ENCODE measurements at places on chromosomes 1 and 21.
A peak's percentile ranks its signal among the peaks of the same experiment; 100 is the strongest.

- no peak for DNase-seq
Observed at GRCh38 chr1:239858057-239858456, 233.6 kb upstream of the FMN2 start.

DNA sequence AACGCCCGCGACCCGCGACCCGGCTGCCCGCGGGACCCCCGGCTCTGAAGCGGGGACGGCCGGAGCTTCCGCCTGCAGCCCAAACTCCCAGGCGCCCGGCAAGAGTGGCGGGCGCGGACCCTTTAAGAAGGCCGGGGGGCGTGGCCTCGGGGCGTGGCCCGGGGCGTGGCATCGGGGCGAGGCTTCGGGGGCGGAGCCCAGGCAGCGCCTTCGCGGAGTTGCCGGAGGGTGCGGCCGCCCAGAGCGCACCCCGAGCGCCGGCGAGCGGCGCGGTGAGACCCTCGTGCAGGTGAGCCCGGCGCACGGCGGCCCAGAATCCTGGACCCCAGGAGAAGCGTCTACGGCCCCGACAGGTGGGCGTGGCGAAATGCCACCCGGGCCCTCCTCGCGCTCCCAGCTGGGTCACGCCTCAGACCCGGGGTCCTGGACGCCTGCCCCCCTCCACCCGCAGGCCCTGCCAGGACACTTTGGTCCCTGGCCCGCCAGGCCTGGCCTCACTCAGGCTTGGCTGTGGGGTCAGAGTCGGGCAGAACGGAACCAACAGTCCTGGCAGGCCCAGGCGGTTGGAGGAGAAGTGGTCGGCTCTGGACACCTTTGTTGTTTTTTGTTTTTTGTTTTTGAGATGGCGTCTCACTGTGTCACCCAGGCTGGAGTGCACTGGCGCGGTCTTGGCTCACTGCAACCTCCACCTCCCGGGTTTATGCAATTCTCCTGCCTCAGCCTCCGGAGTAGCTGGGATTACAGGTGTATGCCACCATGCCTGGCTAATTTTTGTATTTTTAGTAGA is 14.4 kb downstream of the RNF223 start:
- peak; percentile 66 for DNase-seq

- no peak for DNase-seq
Observed at GRCh38 chr1:11671544-11672286, 7.7 kb downstream of the FBXO6 start.

DNA sequence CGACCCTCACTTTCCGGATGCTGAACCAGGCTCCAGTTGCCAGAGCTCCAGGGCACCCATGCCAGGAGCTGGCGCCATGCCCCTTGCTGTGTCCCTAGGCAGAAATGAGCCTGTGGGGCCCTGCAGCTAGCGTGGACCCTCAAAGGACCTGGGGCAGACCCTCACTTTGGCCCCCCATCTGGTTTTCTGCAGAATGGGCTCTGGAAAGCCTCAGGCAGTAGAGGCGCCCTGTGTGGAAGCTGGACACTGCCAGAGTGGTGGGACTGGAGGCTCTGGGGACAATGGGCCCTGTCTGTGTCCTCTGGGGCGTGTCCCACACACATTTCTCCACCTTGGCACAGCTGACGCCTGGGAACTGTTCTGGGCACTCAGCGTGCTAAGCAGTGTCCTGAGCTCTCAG is 6.3 kb upstream of the AURKAIP1 start:
- no peak for DNase-seq

- DNase-seq: no peak
Observed at GRCh38 chr1:31579374-31579773, 3.1 kb downstream of the TINAGL1 start.

DNA sequence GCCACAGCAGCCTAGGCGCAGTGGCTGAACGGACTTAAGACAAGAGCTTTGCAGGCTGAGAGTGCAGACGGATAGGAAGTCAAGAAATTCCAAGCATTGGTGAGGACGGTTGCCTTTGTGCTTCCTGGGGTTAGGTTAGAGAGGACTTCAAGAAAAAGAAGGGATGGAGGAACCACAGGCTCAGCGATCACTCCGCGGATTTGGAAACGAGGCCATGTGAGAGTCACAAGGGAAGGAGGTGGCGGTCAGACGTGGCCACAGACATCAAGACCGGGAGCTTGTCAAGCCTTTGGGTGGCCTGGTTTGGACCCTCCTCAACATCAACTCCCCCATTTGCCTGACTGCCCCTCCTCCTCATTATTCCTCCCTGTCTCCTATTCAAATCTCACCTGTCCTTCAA is 62.3 kb downstream of the NID1 start:
- no peak for DNase-seq

GRCh38 chr1:52669696-52670095 is 28.5 kb downstream of the COA7 start:
- DNase-seq: peak; percentile 90

- no peak for DNase-seq
Observed at GRCh38 chr1:237638555-237638954, 252.2 kb downstream of the ZP4 start.

GRCh38 chr1:53949023-53949990 is 3.2 kb downstream of the LRRC42 start:
- peak; percentile 40 for DNase-seq

GRCh38 chr1:157166590-157166989 is 28.4 kb upstream of the ETV3 start:
- no peak for DNase-seq
